IPS DF 19.7 (cell line): ENCODE measurements at places on chromosomes 2 and 18.

GRCh38 chr2:168145426-168146310 lies 101.7 kb downstream of the STK39 start:
- no peak for DNase-seq

DNA sequence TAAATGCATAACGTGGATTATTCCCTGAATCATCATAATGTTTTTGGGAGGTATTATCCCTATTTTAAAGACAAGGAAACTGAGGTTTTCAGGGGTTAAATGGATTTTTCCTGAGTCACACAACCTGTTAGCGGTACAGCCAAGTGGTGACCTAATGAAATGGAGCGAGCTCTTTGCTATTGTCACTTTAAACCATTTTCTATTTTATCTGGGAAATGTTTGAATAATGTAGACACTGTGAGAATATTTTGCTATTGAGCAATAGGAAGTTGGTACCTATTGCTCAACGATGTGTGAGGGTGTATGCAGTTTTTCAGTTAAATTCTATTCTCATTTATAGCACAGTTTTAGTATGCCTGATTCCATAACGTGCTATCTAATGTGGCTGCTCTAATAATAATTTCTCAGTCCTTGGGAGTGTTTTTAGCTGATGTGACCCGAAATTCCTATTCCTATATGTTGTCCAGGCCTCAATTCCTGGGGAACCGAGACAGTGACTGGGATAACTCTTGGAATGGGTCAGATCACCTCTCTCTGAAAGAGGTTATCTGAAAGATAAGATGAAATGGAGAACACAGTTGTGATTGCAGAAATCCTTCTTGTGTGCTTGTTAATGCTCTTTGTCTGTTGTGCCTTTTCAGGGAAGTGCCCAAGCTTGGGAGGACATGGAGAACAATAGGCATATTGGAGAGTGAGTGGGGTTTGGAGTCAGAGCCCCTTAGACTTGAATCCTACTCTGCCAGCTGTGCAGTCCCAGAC lies 38.4 kb downstream of the ABCB11 start:
- DNase-seq = no peak

GRCh38 chr2:171327043-171327496 lies 106.7 kb downstream of the METTL8 start:
- DNase-seq = peak; percentile 57

DNA sequence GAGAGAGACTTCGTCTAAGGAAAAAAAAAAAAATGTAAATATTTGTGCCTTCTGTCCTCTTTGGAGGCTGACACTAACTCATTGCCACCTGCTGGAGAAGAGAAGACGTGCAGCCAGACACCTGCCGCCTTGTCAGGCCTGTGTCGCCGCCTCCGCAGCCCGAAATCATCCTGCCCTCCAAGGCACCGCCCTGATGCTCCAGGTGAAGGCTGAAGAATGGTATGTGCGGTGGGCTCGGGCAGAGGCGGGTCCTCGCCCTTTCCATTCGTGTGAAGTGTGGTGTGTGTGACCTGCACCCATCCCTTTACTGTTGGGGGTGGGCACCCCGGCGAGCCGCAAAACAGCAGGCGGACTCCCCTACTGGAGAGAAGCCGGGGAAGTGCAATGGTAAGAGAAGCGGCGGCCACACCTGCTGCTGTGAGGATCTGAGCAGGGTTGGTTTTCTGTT lies 60.4 kb downstream of the FAM161A start:
- peak; percentile 60 for DNase-seq

GRCh38 chr2:216741223-216741593 lies 45.9 kb upstream of the IGFBP5 start:
- no peak for DNase-seq

DNA sequence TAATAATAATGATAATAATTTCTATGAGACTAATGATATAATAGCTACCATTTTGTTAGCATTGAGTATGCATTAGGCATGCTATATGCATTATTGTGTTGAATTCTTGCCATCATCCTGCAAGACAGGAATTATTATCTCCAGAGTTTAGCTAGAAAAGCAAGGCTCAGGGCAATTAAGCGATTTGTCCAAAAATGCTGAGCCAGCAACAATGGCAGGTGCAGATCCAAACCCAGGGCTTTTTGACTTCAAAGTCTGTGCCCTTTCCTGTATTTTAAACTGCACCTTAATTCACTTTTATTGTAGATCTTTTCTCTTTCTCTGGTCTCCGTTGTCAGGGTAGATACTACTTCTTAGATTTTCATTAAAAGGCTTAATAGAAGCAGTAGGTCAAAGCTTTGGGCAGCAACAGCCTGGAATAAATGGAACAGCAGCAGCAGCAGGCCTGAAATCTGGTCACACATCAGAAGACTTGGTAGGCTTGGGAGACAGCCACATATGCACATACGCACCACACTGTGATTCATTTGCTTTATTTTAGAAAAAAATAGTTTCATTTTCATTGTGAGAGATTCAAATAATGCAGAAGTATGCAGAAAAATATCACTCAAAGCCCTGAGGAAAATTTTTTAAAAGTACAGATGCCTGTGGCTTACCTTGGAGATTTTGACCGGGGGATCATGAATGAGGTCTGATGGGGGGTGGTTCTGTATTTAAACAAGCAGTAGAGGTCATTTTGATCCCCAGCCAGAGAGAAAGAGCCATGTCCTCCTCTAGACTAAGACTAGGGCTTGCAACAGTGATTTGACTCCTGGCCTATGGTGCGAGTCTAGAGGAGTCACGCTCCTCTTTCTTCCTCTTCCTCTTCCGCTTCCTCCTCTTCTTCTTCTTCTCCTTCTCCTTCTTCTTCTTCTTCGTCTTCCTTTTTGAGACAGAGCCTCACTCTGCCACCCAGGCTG lies 455.7 kb downstream of the TSN start:
- no peak for DNase-seq

DNA sequence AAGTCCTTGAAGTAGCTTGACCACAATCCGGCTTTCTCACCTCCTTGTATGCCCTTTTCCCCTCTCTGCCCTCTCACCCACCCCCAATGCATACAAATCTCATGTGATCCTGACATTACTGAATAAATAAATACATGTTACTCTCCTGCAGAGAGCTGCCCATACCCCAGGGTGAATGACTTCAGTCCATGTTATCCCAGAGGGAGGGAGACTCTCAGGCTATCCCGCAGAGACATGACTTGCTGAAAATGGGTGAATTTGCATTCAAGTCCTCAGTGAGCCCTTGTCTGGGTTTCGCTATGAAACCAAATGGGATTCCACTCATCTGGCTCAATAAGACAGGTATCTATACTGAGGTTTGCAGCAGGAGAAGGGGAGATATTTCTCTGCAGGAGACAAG lies 168.5 kb downstream of the FHOD3 start:
- no peak for DNase-seq
